ENCODE measurements at places on chromosomes 6 and 20.
A peak's percentile ranks its signal among the peaks of the same experiment; 100 is the strongest.

DNA sequence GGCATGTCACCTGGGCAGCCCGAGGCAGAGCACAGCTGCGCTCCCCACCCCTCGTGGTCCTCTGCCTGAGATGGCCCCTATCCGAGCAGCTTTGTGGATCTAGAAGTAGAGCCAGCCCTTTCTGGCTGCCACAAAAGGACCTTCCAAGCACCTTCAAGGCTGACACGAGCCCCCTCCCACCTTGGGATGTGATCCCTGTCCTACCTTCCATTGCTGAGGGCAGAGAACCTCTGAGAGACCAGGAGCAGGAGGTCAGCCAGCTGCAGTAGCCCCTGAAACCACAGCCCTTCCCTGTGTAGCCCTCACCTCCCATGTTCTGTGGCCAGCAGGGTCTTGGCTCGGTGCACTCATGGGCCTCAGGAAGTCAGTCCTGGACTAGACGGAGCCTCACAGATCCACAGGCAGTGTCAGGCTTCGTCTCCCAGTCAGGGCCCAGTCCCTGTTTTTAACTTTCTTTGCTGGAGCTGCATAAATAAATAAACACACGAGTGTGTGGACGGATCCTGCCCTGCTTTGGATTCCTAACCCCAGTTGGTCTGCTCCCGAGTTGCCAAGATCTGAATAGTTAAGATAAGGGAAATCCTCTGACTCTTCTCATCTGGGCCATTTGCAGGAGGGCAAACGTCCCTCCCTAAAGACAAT is 507.7 kb downstream of the PREX1 start:
- DNase-seq, result no peak
- H3K36me3 ChIP-seq, result no peaks in the 10 kb centered on the region
- H3K4me3 ChIP-seq, result no peak overlapping the region
- H3K4me1 ChIP-seq, result no peaks in the 10 kb centered on the region

GRCh38 chr6:37731888-37732287 is 34.2 kb upstream of the MDGA1 start:
- DNase-seq, result no peak
- no peaks in the 10 kb centered on the region for H3K36me3 ChIP-seq
- H3K27ac ChIP-seq, result no peak overlapping the region
- H3K4me3 ChIP-seq, result no peak overlapping the region
- H3K4me1 ChIP-seq, result no peaks in the 10 kb centered on the region

GRCh38 chr6:167980911-167981580 is 16.4 kb upstream of the KIF25 start:
- no peak overlapping the region for H3K27ac ChIP-seq
- no peaks in the 10 kb centered on the region for H3K27me3 ChIP-seq
- no peaks in the 10 kb centered on the region for H3K4me1 ChIP-seq
- DNase-seq, result no peak
- no peaks in the 10 kb centered on the region for H3K36me3 ChIP-seq

DNA sequence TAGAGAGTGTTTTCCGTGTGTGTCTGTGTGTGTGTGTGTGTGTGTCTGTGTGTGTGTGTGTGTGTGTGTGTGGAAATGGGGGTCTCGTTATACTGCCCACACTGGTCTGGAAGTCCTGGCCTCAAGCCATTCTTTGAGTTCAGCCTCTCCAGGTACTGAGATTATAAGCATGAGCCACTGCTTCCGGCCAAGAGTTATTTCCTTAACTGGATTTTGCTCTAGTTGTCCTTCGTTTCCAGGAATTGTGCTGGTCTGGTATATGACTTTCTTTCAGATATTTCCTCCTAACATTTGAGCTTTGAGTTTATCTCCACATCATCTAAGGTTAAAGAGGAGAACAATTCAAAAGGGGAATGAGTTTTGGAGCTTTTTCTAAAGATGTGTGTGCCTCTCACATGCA is 124.8 kb downstream of the SH3BGRL2 start:
- DNase-seq, result no peak
- H3K27me3 ChIP-seq, result no peaks in the 10 kb centered on the region
- no peak overlapping the region for H3K4me3 ChIP-seq
- no peaks in the 10 kb centered on the region for H3K36me3 ChIP-seq

DNA sequence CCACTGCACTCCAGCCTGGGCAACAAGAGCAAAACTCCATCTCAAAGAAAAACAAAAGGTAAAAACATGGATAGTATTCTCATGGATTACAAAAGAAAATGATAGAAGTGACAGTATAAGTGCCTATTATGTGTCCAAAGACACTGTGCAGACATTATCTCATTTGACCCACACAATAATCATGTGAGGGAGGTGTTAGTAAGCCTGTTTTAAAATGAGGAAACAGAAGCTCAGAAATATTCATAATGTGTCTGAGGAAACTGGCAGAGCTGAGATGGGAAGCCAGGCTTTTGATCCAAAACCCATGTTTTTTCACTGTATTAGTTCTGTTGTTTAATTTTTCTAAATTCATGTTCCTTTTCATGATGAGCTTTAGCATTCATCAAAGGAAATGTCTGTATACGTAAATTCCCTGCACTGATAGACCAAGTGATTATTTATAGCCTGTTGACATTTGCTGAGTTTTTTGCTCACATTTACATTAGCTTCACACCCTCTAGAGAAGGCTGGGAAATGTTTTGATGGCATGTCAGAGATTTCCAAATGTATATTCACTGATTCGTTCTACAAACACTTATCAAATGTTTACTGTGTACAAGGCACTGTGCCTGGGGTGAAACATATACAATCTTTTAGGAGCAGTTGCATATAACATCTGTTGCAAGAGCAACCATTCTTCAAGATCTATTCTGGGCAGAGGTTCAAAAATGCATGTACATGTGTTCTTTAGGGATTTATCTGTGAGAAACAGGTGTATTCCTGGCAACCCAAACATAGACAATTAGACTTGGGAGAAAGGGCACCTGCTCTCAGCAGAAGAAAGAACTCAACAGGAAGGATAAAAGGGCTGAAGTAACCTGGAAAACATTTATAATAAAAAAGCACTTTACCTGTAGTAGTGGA is 331.5 kb downstream of the SAMD5 start:
- H3K27me3 ChIP-seq, result no peaks in the 10 kb centered on the region
- H3K36me3 ChIP-seq, result no peaks in the 10 kb centered on the region
- no peak overlapping the region for H3K27ac ChIP-seq

GRCh38 chr6:34005901-34006531 is 139.9 kb downstream of the GRM4 start:
- no peak overlapping the region for H3K4me3 ChIP-seq
- DNase-seq, result no peak
- H3K36me3 ChIP-seq, result no peaks in the 10 kb centered on the region

GRCh38 chr6:126665551-126665950 is 325.6 kb downstream of the CENPW start:
- H3K4me3 ChIP-seq, result no peak overlapping the region
- no peak for DNase-seq
- H3K27ac ChIP-seq, result peak overlapping the region; percentile 71

DNA sequence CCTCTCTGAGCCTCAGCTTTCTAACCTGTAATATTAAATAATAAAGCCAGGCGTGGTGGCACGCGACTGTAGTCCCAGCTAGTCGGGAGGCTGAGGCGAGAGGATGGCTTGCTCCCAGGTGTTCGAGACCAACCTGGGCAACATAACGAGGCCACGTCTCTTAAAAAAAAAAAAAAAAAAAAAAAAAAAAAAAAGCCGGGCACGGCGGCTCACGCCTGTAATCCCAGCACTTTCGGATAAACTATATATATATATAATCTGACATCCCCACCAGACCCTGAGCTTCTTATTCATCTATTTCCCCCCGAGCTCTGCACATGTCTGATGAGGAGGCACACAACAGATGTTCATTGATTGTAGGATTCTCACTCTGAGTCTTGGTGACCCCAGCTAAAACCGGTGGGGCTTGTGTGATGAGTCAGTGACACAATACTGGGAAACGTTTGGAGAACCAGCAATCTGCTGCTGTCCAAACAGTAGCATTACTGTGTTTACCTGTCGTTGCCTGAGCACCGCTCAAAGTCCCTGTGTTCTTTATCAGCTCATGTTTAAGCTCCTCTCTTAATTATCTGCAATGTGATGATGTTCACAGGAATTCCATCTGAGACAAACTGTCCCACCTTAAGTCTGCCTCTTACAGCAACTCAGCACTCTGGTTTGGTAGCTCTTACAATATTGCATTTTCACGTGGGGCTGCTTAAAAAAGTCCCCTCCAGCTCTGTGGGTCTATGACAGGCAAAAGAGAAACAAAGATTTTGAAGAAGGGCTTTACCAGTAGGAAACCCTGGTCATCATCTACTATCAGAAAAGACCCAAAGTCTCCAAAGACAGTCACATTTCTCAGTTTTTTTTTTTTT is 1.0 kb upstream of the SPATA2 start:
- peak; percentile 43 for DNase-seq
- H3K4me3 ChIP-seq, result peak overlapping the region; percentile 100
- H3K27me3 ChIP-seq, result no peaks in the 10 kb centered on the region
- H3K4me1 ChIP-seq, result peaks cover 26% of the 10 kb centered on the region
- no peaks in the 10 kb centered on the region for H3K36me3 ChIP-seq

DNA sequence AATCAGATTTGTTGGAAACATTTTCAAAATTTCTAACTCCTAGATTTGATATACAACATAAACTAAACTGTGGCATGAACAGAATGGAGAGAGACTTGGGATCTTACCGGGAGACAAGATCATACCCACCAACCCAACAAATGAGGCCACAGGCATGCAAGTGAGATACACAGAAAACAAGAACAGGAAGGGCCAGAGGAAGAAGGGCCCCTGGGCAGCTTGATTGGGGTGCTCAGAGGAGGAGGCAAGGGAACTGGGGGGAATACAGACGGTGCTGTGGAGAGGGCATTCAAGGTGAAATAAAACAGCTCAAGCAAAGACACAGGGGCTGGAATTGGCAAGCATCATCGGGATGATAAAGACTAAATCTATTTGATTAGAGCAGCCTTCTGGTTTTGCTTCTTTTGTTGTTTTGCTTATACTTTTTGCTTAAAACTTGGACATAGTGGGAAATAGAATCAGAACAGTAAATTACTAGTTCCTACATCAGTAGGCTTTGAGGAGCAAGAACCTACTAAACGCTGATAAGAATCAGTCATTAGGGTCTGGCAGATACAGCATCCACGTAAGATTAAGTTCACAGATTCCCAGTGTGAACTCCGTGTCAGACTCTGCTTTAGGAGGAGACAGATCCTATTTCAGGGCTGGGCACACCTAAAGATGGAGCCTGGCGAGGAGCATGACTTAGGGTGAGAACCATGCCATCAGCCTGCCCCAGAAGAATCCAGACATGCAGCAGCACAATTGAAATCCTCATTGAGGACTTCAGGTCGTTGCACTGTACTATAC is 3.5 kb upstream of the RAMACL start:
- no peak for DNase-seq
- H3K27ac ChIP-seq, result peak overlapping the region; percentile 14
- H3K4me1 ChIP-seq, result peaks cover 7% of the 10 kb centered on the region

DNA sequence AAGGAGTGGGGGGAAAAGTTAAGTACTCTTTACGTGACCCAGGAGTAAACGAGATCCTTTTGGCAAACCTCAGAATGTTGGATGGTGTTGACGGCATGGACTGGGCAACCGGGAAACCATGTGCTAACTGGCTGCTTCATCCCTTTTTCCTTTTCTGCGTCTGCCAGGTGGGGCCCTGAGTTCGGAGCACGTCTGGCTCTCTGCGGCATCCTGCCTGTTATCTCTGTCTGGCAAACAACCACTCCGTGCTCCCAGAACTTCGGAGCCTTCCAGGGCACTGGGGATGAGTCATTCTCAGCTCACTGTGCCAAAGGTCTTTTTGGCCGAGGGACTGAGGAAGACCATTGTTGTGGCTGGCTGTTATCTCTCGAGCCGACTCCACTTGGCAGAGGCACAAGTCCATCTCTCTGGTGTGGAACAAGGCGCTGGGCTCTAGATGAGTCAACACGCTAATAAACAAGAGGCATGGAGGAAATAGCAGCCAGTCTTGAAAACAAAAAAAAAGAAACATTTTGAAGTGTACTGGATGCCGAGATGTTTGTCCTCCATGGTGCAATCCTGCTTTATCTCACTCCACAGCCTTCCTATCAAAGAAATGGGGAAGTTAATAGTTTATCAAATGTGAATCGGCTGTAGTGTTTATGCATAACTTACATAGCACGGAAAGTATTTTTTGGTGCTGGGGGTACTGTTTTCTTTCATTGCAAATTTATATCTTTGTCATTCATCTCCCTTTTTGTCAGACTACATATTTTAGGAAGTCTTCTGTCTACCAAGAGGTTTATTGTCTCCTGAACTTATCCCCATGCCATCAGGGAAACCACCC is 64.6 kb upstream of the TXNDC5 start:
- peak; percentile 89 for DNase-seq
- H3K4me1 ChIP-seq, result peaks cover 10% of the 10 kb centered on the region
- H3K27me3 ChIP-seq, result no peaks in the 10 kb centered on the region

DNA sequence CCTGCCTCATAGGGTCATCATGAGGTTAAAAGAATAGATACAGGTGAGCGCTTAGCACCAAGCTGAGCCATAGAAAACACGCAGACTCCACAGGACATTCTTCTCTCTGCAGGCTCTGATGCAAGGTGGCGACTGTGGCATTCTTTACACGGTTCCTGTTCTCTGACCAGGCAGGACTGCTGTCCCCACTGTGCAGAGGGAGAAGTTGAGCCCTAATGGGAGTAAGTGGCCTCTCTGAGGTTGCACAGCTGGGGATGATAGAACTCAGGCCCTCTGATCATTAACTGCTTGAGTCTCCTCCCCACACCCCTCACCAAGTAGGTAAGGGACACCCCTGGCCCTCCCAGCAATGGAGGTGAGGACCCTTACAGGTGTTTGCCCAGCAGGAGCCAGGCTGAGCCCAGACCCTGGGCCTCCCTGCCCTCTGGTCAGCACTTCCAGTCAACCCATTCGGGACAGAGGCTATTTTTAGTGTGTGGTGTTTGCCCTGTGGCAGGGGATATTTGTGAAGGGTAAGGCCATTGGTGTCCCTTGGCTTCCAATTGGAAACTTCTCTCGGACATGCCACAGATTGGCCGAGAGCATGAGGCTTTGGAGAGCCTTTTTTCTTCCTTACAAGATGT is 116.8 kb downstream of the VEGFA start:
- no peaks in the 10 kb centered on the region for H3K4me1 ChIP-seq
- H3K36me3 ChIP-seq, result no peaks in the 10 kb centered on the region
- no peak for DNase-seq

DNA sequence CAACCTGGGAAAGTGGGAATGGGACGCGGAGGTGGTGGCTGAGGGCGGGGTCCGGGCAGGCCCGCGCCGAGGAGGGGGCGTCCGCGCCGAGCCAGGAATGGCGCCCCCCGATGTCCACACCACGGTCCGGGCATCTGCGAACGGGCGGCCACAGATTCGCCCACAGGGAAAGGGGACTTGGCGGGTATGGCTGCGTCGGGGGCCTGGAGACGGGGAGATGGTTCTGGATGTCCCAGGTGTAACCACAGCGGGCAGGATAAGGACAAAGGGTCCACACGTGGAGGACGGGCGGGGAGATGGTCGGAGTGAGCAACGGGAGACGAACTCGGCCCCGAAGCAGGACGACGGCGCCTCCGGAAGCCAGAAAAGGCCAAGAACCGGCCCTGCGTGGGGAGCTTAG is 124.6 kb downstream of the WDR27 start:
- no peaks in the 10 kb centered on the region for H3K36me3 ChIP-seq
- H3K27ac ChIP-seq, result peak overlapping the region; percentile 57
- no peaks in the 10 kb centered on the region for H3K4me1 ChIP-seq
- peak overlapping the region; percentile 23 for H3K4me3 ChIP-seq

- H3K27ac ChIP-seq, result no peak overlapping the region
- no peaks in the 10 kb centered on the region for H3K36me3 ChIP-seq
- peaks cover 13% of the 10 kb centered on the region for H3K4me1 ChIP-seq
- H3K27me3 ChIP-seq, result no peaks in the 10 kb centered on the region
- no peak for DNase-seq
These were observed 14.2 kb upstream of the FAM8A1 start for GRCh38 chr6:17585766-17586490.

- DNase-seq, result peak; percentile 83
- H3K4me1 ChIP-seq, result peaks cover 65% of the 10 kb centered on the region
- peaks cover 4% of the 10 kb centered on the region for H3K36me3 ChIP-seq
- H3K4me3 ChIP-seq, result peak within 1 kb of the TSS; percentile 89
These were observed at the start of gene TAPBP for GRCh38 chr6:33313709-33314514. TSS of gene TAPBP (minus strand) at chr6:33314078. CDS start at chr6:33314041, 37 bp downstream.

- no peaks in the 10 kb centered on the region for H3K27me3 ChIP-seq
- no peak overlapping the region for H3K27ac ChIP-seq
- no peak overlapping the region for H3K4me3 ChIP-seq
These were observed 7.2 kb downstream of the ACTR5 start for GRCh38 chr20:38755324-38755910.
